ENCODE measurements at places on chromosomes 11 and 22.

DNA sequence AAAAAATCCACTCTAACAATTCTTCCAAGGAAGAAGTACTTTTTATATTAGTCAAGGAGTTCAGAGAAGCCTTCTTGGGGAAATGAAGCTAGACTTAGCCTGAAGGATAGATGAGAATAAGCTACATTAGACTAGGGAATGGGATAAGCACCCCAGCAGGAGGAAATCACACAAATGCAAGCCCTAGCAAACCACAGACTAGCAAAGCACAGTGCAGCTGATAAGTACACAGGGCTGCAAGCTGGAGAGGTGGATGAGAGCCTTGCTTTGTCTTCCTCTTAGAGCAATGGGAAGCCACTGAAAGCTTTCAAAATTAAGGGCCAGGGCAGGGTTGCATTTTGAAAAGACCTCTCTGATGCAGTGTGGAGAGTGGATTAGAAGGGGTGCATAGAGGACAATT lies 946.2 kb downstream of the LRRC4C start:
- DNase-seq = no peak

GRCh38 chr22:36257948-36258670 lies 5.2 kb downstream of the APOL1 start:
- no peak for DNase-seq

DNA sequence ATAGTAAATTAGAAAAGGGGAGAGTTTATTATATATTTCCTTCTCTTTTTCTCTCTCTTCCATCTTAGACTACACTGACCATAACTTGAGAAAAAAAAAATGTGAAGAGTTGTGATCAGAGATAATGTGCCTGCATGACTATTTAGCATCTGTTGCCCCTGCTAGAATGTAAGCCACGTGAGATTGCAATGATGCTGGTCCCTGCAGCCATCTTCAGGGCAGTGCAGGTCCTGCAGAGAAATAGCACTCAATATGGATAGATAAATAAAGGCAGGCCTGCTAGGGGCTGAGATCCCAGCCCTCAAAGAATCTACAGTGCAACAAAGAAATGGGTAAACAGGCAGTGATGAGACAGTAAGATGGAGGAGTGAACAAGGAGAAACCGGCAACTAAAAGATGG lies 7.8 kb upstream of the DKK3 start:
- DNase-seq = no peak

GRCh38 chr11:76385903-76386302 lies 4.8 kb downstream of the GVQW3 start:
- no peak for DNase-seq

- no peak for DNase-seq
Measured at GRCh38 chr11:58844361-58845005, at the start of gene GLYATL2. GLYATL2 (minus strand) TSS chr11:58844704; CDS start chr11:58839612, 5,092 bp downstream.

DNA sequence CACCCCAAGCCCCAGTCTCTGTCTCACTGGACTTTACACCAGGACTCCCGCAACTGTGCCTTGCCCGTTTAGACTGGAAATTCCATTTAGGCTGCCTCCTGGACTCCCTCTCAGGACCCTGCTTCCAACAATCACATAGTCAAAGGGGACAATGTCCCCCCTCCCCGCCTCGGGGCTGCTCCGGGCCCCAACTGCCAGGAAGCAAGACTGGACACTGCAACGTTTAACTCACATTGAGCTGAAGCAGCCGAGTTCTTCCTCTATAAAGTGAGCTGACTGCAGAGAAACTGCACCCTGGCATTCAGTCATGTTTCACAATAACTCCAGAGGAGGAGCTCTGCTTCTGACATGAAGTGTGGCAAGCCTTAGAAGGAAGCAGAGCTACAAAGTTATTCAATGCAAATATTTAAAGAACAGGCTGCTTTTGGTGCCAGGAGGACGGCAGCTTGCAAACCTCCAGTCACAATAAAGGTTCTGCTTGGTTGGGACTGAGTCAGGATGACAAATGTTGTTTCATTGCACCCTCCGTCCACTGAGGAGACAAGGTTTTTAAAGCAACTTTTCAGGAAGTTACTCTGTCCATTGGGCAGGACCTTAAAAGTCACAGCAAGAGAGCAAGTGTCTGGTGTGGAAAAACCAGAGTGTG lies 19.9 kb downstream of the PACSIN2 start:
- no peak for DNase-seq

- no peak for DNase-seq
Measured at GRCh38 chr11:32580967-32581366, 2.7 kb upstream of the EIF3M start.

DNA sequence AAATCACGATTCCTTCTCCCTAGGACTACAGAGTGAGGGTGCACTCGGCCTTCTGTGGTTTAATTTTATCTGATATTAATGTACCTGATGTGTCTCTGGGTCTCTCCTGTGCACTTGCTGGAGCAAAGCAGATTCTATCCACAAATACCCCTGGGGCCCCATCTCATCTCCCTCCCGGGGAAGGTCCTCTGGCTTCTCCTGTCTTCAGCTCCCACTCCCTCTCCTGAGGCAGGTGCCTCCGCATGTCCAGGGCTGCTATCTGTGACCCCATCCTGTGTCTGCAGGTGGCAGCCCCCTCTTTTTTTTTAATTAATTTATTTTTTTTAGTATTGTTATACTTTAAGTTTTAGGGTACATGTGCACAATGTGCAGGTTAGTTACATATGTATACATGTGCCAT lies 558.7 kb downstream of the BRD1 start:
- DNase-seq = no peak

- DNase-seq = no peak
Measured at GRCh38 chr11:64874308-64875240, 3.8 kb downstream of the EHD1 start.

Measured in stimulated activated CD4-positive, alpha-beta T cell treated with anti-CD3 and anti-CD28 coated beads, Interleukin-15, amount 100 ng/mL, for 1 hour (primary cell).